Fibroblast of skin of scalp (primary cell): ENCODE measurements at places on chromosomes 1 and 21.

DNA sequence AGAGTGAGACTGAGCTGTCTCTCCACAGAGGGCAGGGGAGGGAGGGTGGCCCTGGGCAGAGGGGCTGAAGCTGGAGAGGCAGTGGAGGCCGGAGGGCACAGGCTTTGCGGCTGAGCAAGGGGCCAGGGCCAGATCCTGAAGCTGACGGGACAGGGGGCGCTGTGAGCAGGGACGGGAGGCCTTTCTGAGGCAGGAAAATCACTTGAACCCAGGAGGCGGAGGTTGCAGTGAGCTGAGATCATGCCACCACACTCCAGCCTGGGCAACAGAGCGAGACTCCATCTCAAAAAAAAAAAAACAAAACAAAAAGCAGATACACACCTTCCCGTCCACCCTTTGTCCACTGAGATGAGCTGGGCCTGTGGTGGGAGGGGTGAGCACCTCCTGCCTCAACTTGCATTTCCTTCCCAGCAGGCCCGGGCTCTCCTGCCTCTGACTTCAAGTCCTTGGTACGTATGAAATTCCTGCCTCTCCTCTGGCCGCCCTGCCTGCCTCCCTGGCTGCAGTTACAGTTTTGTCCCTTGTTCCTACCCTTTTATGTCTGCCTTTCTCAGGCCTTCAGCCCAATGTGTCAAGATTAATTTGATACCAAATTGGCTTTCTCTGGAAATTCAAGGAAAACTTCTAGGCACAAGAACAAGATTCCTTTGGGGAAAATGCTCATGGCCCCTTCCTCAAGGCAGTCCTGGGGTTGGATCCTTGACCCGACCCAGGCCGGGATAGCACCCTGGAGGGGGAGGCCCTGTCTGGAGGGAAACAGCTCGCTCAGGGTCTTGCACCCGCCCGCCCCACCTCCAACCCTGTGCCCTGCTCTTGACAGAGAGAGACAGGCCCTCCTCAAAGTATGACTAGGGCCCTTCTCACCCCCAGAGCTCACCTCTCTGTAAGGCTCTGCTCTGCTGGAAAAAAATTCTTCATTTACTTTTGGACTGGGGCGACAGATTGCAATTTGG is 11.2 kb upstream of the ADAMTSL4 start:
- DNase-seq, result peak; percentile 93

DNA sequence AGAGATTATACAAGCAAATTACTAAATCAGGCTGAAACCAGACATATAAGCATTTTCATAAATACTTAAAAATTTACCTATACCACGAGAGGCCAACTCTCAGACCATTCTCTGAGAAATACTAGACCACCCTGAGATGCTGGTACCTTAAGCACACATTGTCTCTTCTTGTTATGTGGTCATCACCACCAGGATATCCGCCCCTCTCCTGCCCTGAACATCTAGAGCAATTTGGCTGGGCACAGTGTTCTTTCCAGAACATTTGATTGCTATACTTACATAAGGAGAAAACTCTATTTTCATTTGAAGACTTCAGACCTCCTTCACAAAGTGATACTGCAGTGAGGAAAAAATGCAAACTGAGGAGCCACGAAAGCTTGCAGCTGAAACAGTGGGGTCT is 36.2 kb upstream of the DUSP10 start:
- no peak for DNase-seq

GRCh38 chr1:64480999-64481772 is 11.3 kb downstream of the CACHD1 start:
- DNase-seq, result no peak

DNA sequence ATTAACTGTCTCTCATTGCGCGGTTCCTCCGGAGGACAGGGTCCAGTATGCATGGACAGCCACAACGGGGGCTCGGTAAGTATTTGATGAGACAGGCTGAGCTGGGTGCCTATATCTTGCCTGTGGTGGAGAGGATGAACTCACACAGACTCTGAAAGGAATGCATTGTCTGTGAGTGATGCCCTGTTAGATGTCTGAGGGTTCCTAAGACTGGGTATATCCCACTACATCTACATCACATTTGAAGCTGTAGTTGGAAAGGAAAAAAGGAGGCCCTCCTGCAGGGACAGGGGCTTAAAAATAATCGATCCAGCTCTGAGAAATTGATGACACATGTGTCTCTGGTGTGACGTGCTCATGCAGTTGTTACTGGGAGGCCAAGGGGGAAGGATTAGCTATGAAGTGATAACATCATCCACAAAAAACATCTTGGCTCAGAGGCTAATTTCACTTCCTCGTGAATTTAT is 1.9 kb downstream of the ADARB1 start:
- peak; percentile 43 for DNase-seq

DNA sequence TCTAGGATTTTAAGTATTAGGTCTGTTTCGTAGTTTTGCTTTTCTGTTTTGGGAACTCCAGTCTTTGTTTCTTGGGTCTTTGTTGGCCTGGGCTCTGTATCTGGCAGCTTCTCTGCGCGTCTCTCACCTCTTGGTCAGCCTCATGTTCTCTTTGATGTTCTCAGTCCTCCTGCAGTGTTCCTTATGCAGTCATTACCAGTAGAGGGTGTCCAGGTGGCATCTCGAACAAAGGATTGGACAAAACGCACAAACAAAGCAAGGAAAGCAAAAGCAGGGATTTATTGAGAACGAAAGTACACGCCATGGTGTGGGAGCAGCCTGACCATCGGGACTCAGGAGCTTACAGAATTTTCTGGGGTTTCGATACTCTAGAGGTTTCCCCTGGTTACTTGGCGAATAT is 133.7 kb upstream of the COL6A1 start:
- DNase-seq, result no peak

DNA sequence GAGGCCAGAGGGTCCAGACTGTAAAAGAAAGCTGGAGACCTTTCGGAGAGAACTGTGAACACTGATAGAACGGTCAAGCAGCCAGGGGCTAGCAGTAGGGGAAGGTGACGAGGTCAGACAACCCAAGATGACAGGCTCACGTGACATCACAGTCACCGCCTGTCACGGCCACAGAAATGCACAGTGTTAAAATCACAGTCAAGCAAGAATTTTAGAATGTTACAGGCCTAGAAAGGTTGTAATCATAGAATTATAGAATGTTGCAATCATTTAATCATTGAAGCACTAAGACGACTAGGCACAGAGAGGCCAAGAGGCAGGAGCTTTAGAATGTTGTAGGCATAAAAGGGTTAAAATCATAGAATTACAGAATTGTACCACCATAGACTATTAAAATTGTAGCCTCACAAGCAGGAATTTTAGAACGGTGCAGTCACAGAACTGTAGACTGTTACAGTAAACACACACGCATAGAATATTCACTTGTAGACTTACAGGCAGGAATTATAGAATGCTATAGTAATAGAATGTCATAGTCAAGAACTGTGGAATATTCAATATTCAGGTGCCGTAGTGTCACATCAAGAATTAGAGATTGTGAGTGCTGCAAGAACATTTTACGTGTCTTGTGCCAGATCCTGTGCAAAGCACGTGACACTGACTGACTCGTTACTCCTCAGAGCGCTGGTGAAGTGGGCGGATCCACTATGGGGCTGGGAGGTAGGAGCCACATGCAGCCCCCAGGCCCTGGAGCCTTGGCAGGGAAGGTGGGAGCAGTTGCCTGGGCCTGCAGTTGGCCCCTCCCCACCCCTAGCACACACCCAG is 118.1 kb downstream of the EPHB2 start:
- DNase-seq, result no peak

- DNase-seq, result no peak
Measured at GRCh38 chr1:160624464-160624863, 22.4 kb downstream of the SLAMF1 start.

- DNase-seq, result no peak
Measured at GRCh38 chr1:36992139-36992943, 42.0 kb downstream of the GRIK3 start.

GRCh38 chr1:59355361-59355760 is 58.5 kb downstream of the FGGY start:
- DNase-seq, result no peak

GRCh38 chr1:226603858-226604559 is 55.4 kb downstream of the STUM start:
- DNase-seq, result no peak

DNA sequence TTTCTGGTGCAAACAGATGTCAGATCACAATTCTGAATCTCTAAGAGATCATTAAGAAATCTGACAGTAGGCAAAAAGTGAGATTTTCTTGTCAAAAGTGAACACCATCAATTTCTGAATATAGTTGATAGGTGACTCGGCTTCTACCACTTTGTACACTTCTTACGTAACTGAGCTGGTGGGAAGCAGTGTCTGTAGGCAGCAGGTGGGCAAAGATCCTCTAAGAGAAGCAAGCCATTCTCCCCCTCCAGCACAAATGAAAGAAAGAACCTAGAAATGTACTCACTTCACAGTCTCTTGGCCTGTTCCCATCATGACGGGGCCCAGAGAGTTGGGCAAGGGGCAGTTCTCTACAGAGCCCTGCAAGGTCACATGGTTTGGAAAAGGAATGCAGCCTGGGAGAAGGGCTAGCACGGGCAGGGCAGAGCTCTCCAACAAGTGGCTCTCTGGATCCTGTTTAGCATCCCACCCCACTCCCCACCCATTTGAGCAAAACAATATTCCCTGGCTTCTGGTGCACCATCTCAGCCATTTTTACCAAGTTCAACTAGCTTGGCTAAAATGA is 412.6 kb downstream of the LTN1 start:
- DNase-seq, result no peak

DNA sequence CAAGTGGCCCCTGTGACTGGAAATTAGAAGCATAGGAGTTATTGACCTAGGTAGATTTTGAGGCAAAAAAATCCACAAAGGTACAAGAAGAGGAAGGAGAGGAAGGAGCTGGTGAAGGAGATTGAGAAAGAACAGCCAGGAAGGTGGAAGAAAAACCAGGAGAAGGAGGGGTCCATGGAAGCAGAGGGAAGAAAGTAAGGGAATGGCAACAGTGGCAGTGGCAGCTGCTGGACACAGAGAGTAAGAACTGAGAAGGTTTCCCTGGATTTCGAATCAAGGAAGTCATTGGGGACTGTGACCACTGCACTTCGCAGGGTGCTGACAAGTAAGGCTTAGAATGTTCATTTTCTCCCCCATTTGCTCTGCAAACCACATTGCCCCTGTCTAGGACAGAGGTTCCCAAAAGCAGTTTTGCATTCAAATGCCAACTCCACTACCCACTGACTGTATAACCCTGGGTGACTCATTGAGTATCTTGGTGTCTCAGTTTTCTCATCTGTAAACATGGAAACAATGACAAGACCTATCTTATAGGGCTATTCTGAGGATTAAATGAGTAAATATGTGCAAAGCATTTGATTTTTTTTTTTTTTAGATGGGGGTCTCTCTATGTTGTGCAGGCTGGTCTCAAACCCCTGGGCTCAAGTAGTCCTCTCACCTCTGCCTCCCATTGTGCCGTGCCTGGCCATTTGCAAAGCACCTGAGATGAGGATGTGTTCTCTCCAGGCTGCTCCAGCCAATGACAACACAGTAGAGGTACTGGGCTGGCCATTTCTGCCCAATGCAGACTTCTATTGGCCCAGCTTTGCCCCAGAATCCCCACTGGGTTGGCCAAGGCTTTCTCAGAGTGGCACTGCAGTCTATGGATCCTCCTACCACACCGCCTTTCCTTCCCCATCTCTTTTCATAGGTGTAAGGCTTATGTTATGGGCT is 9.3 kb upstream of the CAPN2 start:
- DNase-seq, result peak; percentile 80

DNA sequence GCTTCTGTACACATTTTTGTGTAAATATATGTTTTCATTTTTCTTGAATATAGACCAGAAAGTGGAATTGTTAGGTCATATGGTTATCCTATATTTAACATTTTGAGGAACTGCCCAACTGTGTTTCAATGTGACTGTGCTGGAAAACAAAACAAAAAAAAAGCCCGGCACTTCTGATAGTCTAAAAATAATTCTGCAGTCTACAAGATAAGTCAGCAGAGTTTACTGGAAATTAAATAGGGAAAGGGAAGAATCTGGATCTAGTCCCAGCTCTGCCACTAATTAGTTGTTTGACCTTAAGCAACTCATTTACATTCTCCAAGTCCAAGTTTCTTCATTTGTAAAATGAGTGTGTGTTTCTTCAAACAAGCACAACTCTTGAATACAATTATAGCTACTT is 869.1 kb upstream of the B3GALT2 start:
- no peak for DNase-seq

GRCh38 chr1:78465143-78465542 is 25.6 kb upstream of the PTGFR start:
- no peak for DNase-seq

GRCh38 chr1:103109311-103109920 is 1.1 kb upstream of the COL11A1 start:
- DNase-seq, result peak; percentile 28

DNA sequence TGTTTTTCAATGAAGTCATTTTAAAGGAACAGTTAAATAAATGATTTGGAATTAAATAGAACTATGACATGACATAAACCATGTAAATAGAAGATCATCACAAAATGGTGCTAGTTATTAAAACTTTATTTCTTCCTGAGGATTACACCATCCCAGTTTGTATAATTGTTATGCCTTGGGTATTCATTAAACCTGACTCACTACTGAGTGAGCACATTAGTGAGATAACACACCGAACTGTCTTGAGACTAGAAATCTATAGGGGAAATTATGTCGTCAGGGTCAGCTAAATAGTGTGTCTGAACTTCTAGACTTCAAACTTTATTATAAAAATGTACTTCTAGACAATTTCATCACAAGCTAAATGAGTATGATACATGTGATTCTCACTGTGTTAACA is 189.4 kb downstream of the NCAM2 start:
- no peak for DNase-seq

DNA sequence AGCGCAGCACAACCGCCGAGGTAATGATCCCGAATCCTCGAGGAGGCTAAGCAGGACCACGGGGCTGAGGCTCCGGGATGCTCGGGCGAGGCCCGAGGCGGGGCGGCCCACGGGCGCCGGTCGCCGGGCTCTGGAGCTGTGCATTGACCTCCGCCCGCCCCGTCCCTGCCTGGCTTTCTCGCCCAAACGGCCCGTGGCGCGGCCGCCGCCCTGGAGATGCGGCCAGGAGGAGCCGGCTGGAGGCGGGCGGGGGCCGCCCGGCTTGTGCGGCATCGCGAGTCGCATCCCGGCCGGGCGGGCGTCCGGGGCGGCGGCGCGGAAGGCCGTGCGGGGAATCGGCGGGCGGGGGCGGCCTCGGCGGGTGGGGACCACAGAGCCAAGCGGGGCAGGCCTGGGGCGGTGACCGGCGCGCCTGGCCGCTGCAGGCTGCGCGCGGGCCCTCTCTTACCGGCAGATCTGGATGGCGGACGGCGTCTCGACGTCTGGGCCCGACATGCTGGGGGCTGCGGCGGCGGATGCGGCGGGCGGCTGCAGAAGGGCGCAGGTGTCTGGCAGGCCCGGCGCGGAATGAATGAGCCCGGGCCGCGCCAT is 663 bp downstream of the ACOT7 start:
- no peak for DNase-seq

GRCh38 chr1:100322436-100323211 is 29.7 kb upstream of the CDC14A start:
- DNase-seq, result peak; percentile 63

GRCh38 chr1:11338284-11338924 is 65.4 kb downstream of the UBIAD1 start:
- DNase-seq, result no peak
